Chondrocyte (in vitro differentiated cells): ENCODE measurements at places on chromosomes 12 and 14.

GRCh38 chr14:99668307-99669295, 15.5 kb upstream of the CYP46A1 start:
- DNase-seq: peak; percentile 78

- DNase-seq: no peak
These were observed 5.7 kb downstream of the RASAL1 start for GRCh38 chr12:113129664-113130456.

- DNase-seq: no peak
These were observed 37.4 kb downstream of the PLXNC1 start for GRCh38 chr12:94185801-94186200.

- no peak for DNase-seq
These were observed 94.5 kb downstream of the DNAI7 start for GRCh38 chr12:25100194-25101091.

DNA sequence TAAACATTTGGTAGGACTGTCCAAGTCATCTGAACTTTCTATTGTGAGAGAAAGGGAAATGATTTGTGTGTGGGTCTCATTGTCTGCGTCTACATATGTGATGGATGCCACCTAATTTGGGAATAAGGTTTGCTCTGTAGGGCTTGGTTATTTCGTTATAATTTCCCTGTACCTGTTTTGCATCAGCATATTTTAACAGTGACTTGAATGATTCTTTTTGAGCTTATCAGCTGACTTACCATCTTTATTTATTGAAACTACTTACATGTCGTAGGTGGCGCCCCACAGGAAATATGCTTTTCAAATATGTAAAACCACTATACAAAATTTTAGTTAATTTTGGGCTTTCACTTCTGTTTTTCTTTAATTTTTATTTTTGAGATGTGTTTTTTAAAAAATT, 56.5 kb upstream of the BCAT1 start:
- no peak for DNase-seq

DNA sequence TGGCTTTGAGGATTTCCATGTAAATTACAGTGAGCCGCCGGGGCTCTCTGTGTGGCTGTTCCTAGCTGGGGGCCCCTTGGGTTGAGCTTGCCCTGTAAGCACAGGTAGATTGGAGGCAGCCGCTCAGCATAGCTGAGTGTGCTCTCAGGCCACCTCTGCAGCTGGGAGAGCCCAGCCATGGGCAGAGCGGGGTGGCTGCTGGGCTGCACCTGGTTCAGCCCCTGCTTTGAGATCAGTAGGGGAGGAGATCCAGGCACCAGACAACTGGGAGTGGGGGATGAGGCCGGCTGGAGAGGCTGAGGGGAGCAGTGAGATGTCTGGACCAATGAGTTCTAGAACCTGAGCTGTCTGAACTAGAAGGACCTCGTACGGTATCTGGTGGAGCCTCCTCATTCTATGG, 44.8 kb downstream of the CACNA1C start:
- DNase-seq: no peak
